ENCODE measurements at places on chromosomes 2 and 18.

GRCh38 chr18:63440881-63441280 is 18.6 kb upstream of the VPS4B start:
- DNase-seq, result no peak

GRCh38 chr2:11387100-11387390 is 42.6 kb upstream of the ROCK2 start:
- no peak for DNase-seq

- no peak for DNase-seq
Measured at GRCh38 chr2:102765061-102765460, 3.2 kb downstream of the TMEM182 start.

DNA sequence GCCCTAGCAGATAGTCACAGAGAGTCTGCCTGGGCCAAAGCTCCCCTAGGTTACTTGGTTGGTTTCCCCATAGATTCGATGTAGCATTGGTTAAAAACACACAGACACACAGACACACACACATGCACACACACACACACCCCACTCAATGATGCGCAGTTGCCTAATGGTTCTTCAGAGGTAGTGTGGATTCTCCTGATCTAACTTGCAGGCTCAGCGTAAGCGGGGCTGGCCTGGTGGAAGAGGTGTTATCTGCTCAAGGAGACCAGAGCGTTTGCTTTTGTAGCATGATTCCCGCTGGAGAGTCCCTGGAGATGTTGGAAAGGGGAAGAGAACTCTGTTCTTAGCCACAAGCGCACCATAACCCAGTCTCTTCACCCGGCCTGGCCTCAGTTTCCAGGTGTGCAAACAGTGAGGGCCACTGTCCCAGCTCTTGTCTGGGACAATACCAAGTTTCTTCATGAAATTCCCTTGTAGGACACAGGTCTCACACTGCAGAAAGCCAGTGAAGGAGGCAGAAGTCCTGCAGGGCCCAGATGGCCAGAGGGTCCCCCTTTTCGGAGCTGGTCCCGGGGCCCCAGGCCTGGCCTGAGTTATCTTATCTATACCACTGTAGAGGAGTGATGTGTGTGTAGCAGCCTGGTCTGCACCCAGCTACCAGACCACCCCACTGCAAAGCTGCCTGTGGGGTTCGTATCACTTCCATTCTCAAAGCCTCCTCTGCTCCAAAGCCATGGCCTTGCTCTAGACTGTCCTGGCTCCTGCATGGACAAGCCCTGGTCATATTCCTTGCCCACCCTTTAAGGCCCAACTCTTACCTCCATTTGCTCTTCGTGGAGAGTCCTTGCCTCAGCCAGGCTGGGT is 3.7 kb downstream of the ACKR3 start:
- no peak for DNase-seq

GRCh38 chr18:47265197-47265596 is 13.7 kb upstream of the SKOR2 start:
- DNase-seq, result no peak

GRCh38 chr2:150137338-150138069 is 350.0 kb downstream of the RND3 start:
- DNase-seq, result no peak

- no peak for DNase-seq
Measured at GRCh38 chr2:98140210-98140609, 53.2 kb downstream of the VWA3B start.

DNA sequence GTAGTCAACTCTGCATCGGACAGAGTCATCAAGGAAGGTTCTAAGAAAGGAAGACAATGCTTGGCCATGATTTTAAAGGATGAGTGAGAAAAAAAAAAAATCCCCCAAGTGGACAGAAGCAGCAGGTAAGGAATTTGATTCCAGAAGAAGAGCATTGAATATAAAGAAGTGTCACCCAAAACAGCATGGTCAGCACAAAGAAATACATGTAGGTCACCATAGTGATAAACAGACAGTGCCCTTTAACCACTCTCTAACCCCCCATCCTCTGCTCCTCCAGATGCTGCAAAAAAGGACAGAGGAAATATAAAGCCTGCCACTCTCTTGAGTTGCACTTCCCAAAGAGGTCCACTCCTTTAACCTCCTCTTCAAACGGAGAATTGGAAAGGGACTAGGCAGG is 23.4 kb downstream of the FEZ2 start:
- DNase-seq, result no peak

GRCh38 chr2:2926858-2927175 is 450.8 kb downstream of the EIPR1 start:
- no peak for DNase-seq

DNA sequence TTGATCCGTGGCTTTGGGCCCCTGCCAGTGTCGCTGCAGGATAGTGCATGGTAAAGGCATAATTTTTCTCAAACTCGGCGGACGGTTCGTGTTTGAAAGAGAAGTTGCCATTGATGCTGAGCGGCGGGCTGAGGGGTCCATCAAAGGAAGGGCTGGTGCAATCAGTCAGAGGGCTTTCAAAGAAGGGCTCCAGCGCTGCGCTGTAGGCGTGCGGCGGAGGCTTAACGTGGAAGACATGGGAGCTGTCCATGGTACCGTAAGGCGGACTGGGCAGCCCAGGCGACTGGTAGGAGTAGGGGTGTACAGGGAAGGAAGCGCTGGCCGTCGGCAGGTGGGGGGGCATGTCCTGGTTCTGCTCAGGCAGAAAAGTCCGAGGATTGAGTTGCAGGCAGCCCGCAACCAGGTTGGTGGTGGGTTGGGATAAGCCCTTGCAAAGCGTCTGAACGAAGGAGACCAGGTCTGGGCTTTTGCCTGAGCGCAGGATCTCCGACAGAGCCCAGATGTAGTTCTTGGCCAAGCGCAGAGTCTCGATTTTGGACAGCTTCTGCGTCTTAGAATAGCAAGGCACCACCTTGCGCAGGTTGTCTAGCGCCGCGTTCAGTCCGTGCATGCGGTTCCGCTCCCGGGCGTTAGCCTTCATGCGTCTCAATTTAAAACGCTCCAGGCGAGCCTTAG is 2.3 kb downstream of the NEUROD1 start:
- peak; percentile 33 for DNase-seq

GRCh38 chr2:30275256-30275655 is 43.9 kb downstream of the LBH start:
- DNase-seq, result no peak

DNA sequence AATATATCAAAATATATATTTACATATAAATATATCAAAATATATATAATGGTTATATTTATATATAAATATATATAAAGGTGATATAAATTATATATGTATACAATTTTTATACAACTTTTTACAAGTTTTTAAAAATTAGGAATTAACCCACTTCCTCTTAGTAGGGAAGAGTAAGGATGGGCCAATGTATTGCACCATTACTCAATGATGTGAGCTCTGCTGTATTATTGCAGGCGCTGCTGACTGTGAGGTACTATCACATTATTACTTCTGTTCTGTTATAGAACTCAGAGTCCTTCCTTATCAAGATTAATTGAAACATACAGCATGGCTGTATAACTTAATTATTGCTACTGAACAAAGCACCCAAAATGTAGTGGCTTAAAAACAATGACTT is 46.0 kb downstream of the CCDC195 start:
- DNase-seq, result no peak

DNA sequence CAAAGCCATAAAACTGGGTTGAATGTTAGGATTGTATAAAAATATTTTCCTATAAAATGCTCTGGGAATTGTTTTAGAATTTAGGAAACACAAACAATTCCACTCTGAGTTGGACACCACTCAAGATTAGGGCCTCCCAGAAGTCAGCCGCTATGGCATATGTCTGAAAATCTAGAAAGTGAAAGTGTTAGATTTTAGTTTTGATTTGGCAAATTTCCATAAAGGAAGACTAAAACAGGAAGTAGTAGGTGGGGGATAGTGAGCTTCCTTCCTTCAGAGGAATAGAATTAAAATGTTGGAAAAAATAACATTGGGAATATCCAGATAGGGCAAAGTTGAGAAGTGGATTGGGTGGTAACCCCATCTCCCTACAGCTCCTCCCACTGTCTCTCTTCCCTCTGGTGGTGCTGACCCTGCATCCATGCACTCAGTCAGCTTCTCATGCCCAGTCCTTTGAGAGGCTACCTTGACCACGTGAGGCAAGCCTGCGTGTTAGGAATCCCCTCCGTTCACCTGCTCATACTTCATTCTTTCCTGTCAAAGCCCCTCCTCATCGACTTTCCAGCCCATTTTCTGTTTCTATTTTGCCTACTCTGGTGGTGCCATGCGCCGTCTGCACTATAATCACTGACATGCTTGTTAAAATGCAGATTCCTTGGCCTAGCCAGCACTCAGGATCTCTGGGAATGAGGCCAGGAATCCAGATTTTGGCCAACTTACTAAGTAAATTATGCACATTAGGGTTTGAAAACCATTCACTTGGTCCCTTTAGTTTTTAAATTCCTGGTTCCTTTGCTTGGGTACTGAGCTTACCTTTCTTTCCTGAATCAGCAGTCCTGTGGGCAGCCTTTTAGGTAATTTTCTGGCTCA is 83.5 kb downstream of the POLE4 start:
- no peak for DNase-seq

DNA sequence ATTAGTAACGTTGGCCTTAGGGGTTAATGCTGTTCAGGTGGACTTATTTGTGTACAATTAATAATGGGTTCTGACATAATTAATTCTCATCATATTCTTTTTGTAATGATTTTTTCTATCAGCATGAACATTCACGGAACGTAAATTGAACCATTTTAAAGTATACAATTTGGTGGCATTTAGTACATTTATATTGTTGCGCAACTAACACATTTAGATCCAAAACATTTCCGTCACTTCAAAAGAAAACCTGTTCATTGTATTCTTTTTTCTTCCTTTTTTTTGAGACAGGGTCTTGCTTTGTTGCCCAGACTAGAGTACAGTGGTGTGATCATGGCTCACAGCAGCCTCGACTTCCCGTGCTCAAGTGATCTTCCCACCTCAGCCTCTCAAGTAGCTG is 65.8 kb downstream of the BOD1L2 start:
- DNase-seq, result no peak

DNA sequence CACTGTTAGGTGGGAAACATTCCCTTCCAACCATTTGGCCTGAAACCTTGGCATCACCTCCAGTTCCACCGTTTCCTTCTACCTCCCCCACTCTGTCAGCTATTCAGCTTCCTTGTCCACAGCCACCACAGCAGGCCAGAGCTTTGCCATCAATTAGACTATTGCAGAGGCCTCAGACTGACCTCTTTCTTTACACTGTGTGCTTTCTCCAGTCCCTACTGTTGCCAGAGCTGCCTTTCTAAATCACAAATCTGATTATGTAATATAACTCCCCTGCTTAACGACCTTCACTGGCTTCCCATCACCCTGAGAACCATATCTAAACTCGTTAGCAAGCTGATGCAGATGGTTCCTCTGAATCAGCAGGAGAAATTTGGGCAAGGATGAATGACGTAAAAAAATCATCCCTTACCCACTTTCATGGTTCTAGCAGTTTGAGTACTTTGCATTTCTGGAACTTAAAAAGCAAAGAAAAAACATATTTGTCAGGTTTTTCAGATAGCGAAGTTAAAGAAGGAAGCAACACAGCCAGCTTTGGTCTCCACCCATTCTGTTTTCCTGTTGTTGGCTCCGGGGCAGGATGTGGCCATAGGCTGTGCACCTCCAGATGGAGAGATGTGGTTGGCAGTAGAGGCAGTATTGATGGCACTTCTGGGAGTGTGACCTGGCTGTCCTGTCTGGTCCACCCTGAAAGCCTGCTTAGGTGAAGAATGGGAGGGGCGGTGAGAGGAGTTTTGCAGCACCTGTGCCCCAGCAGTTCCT is 422.1 kb downstream of the PARD3B start:
- DNase-seq, result peak; percentile 23

DNA sequence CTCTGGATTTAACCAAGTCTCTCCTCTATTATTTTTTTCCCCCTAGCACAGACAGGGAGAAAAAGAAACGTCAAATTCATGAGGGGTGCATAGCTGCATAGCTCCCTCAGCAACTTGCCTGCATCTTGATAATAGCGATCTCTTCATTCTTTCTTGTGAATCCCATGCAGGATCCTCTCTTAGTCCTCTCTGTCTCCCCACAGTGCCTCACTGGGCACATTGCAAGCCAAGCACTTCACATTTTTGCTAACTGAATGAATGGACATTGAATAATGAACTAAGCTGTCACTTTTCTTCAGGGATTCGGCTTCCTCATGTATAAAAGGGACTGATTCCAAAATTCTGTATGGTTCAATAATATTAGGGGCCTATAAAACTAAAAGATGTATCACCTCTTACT is 2.9 kb upstream of the EPB41L3 start:
- DNase-seq, result no peak

GRCh38 chr2:118177884-118178283 is 89.6 kb downstream of the INSIG2 start:
- DNase-seq, result no peak

GRCh38 chr2:59882279-59882678 is 671.2 kb downstream of the BCL11A start:
- DNase-seq, result no peak

DNA sequence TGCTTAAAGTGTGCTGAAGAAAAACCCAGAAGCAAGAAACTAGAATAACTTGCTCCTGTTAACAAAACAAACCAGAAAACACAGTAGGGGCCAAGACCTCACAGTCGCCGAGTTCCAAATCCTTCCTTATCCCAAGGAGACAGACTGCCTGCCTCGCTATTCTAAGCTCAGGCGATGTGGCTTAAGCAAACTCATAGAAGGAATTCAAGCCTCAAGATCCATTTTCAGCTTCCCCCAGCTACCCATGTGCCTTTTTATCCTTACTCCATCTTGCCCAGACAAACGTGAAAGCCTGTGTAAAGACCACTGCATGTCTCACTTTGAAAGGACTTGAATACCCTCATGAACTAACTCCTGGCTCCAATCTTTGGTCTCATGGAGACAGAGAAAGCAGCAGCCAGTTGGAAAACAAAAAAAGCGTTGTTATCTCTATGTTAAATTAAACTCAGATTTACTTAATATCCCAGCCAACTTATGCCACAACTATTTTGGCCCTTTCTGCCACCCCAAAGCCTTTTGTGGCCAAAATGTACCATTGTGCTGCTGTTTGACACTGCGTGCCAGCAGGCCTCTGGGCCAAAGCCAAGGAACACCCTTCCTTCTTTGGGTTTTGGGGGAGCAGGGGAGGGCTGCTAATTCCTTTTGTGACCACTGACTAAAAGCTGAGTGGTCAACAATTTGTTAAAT is 123.2 kb upstream of the FZD5 start:
- DNase-seq, result no peak

- no peak for DNase-seq
Measured at GRCh38 chr2:169999054-169999453, 171.8 kb downstream of the UBR3 start.

- DNase-seq, result no peak
Measured at GRCh38 chr2:152493417-152493816, 158.4 kb downstream of the FMNL2 start.

GRCh38 chr18:76660571-76661192 is 161.7 kb upstream of the ZNF236 start:
- DNase-seq, result no peak
